ENCODE measurements at places on chromosomes 16 and 17. TPM values are rescaled to one million over a fixed set of nuclear protein-coding genes. Genes with fewer than 3 reads are reported as not detected.
A peak's percentile ranks its signal among the peaks of the same experiment; 100 is the strongest.

DNA sequence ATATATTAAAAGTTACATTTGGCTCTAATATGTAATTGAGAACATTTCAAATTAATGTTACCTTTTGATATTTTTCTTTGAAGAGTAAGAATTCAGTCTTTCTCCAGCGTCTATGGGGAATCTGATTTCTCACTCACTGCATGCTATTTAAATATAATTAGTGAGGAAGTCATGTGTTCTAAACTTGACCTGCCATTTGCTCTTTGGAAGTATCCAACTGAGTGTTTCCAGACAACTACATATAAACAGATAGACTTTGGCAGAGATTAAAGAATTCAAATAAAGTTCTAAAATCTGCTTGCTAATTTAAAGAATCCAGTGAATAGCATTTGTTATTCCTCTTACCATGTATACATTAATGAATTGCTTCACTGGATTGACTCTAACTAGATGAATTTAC is 23.5 kb downstream of the OMG start:
- no peak for DNase-seq

DNA sequence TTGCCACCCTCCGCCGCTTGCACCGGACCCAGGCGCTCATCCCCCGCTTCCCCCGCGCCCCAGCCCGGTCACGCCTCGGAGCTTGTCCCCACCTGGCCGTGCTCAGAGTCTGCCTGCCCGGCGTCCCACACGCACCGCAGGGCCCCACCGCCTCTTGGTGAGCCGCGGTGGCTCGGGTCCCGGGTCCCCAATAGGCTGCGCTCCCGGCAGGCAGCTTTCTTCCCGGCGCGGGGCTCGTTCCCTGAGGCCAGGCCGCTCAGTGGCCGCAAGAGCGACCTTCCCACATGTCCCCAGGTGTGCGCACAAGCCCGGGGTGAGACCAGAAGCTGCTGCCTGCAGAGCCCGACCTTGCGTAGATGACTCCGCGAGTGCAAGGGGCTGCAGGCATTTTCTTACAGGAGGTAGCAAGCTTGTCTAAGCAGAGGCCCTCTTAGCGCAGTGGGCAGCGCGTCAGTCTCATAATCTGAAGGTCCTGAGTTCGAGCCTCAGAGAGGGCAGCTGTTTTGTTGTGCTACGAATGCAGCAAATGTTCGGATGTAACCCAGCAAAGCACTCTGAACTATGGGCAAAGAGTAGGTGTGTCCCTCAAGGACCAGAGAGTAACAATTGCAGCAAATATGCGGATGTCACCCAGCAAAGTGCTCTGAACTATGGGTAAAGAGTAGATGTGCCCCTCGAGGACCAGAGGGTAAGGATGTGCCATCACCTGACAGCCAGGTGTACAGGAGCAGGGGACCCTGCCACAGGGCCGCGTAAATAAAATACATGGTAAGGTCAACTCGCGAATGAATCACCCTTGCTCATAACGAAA is 15.6 kb downstream of the TLE7 start:
- peak; percentile 59 for DNase-seq

DNA sequence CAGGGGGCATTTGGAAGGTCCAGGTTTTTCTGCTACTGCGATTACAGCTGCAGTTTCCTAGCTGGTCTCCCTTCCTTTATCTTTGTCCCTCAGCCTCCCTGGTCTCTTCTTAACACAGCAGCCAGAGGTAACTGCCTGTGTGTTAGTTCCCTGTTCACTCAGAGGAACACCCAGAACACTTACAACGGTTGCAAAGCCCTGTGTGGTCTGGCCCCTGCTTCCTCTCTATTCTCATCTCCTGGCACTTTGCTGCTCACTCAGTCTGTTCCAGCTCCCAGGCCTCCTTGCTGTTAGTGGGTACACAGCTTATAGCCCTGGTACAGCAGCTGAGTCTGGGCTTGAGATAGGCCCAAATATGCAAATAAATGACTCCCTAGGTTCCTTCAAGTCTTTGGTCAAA is 16.4 kb downstream of the NTN1 start:
- DNase-seq = no peak

GRCh38 chr17:50348522-50349242 is 2.8 kb downstream of the XYLT2 start:
- no peak for DNase-seq

DNA sequence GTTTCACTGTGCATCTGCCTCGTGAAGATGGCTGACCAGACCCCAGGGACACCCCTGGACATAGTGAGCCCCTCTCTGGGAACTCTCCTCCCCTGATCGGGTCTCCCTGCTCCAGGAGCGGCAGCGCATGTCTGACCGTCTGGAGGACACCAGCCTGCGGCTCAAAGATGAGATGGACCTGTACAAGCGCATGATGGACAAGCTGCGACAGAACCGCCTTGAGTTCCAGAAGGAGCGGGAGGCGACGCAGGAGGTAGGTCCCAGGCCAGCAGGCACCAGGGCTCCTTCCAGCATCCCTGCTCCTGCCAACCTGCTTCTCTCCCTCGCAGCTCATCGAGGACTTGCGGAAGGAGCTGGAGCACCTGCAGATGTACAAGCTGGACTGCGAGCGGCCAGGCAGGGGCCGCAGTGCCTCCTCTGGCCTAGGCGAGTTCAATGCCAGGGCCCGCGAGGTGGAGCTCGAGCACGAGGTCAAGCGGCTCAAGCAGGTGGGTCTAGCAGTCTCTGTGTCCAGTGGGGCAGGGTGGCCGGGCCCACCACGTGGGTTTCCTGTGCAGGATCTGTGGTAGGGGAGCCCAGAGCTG is 136.9 kb downstream of the RAB11FIP4 start:
- DNase-seq = no peak

DNA sequence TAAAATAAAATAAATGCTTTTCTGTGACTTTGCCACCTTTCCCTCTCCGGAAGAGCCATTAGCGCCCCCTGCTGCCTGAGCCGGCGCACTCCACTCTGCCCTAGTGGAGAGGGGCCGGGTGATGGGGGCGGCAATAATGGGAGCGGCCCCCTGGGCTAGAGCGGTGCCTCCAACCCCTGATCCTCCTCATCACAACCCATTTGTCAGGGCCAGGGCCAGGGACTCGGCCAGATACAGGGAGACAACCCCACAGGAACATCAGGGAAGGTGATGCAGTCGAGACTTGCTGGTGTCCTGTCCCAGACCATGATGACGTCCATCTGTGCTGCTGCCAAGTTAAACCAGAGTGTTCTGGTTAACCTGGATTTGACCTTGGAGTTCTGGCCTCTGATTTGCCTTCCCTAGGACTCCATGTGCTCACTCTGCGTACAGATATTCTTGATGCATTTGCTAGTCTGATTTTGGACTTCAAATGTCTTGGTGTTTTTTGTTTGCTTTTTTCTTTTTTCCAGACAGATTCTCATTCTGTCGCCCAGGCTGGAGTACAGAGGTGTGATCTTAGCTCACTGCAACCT is 46.1 kb upstream of the BPTF start:
- no peak for DNase-seq

- no peak for DNase-seq
Measured at GRCh38 chr17:50863221-50863843, 2.8 kb downstream of the TOB1 start.

DNA sequence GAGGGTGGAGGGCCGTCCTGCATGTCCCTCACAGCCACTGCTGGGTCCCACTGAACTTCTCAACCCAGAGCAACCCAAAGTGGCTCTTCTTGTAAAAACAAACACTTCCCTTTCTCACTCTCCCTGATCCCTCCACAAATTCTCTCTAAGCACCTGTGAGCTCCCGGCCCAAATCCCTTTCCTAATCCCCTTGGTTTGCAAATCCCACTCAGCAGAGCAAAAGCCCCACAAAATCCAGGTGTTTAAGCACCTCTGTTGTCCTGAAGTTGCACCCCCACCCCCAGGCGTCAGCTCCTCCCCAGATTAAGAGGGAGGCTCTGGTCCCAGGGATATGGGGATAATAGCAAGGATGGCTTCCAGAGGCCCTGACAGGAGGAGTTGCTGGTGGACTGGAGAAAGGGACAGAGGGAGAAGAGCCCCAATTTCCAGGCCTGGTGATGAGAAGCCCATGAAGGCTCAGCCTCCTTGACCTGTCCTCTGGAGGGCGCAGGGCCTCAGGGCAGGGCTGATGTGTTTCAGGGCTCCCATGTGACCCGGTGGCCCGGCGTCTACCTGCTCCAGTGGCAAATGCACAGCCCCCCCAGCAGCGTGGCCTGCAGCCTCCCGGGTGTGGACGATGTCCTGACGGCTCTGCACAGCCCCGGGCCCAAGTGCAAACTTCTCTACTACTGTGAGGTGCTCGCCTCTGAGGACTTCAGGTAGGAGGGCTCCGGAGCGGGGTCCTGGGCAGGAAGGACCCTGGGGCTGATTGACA is 23.0 kb downstream of the NAGPA start:
- no peak for DNase-seq

TP53TG3 gene
- not detected for total RNA-seq

FBXO39 gene
- not detected for total RNA-seq
